ENCODE measurements at places on chromosomes 1 and 21. TPM values are rescaled to one million over a fixed set of nuclear protein-coding genes. Genes with fewer than 3 reads are reported as not detected.

DNA sequence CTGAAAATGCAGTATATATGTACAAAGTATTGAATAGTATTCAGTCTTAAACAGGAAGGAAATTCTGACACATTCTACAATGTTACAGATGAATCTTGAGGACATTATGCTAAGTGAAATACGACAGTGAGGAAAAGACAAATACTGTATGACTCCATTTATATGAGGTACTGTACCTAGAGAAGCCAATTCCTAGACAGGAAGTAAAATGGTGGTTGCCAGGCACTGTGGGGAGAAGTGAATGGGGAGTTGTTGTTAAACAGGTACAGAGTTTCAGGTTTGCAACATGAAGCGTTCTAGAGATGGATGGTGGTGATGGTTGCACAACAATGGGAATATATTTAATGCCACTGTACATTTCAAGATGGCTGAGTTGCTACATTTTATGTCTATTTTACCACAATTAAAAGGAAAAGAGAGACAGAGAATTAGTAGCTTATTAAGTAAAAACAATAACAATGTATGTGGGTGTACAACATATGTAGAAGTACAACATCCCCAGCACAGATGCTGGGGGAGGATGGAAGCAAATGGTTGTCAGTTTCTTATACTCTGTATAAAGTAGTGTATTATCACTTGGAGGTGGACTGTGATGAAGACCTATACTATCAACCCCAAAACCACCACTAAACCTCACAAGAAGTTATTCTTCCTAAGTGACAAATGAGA lies 3.9 kb upstream of the RAB4A start:
- DNase-seq: no peak

The PHC2 gene
- total RNA-seq: 155 TPM

The CHI3L1 gene
- not detected for total RNA-seq

GRCh38 chr21:27371975-27372331 lies 405.1 kb upstream of the ADAMTS5 start:
- no peak for DNase-seq

The FCRL1 gene
- not detected for total RNA-seq

The CD84 gene
- not detected for total RNA-seq

The FOXD2 gene
- 19.4 TPM for total RNA-seq

DNA sequence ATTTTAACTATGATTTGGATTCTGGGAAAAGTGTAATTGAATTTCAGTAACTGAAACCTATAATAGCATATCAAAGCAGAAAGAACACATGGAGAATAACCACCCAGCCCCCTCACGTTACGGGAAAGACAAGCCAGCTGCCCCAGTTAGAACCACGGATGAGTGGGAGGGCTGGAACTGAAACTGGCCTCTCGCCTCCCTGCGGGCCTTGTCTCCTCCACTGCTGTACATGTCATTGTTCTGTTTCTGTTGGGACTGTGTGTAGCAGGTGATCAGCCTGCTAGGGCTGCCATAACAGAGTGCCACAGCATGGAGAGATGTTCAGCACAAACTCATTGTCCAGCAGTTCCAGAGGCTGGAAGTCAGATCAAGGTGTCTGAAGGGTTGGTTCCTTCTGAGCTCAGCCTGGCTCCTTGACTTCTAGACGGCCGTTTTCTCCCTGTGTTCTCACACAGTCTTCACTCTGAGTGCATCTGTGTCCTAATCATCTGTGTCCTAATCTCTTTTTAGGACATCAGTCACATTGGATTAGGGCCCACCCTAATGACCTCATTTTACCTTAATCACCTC lies 52.4 kb downstream of the MAP3K21 start:
- no peak for DNase-seq

The TTC24 gene
- not detected for total RNA-seq

The PTCH2 gene
- total RNA-seq: 2.0 TPM

DNA sequence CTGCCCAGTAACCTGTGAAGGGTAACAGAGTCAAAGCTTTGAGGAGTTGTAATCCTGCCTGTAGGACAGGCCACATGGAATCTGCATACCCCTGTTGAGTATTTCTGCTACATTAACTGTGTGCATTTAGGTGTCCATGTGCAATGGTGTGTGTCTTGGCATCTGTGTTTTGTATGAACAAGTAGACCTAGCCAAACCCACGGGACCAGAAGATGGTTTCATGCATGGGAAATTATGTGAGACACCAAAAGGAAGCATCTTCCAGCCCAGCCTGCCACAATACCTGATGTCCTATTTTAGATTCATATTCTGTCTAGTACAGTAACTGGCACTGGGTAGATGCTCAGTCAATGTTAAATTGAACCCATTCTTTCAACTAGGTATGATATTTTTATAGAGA lies 70.8 kb upstream of the KCND3 start:
- no peak for DNase-seq

DNA sequence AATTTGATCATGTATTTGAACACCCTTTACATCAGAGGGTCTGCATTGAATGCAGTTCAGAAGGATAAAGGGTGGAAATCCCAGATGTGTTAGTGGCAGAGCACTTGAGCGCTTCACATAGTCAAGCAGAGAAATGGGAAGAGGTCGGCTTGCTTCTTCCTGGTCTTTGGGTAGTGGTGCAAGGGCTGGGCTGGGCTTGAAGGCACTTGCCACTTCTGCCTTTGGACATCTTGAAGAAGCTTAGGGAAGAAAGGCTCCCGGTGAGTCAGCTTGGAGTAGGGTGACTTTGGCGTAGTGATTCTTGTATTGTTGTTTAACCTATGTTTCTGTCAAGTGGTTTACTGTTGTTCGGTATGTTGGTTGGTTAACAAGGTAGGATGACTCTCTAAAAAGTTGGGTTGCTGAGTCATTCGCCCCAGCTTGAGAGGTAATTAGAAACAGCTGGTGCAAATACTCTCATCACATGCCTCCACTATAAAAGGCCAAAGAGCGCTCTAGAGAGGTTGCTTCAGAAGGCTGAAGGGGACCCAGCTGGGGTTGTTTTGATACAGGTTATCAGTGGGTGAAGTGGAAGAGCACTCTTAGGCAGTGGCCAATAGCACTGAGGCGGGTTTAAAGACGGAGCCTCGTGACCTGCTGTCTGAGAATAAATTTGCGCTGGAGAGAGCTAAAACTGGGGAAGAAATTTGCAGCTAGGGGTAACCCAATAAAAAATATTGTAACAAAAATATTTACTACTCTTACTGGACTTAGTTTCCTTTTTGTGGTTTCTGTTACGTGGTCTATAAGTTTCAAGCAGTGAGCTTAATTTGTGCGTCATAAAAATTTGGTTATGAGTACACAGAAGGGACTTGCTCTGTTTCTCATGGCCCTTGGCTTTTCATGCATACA lies 1.4 kb downstream of the BACH1 start:
- no peak for DNase-seq

DNA sequence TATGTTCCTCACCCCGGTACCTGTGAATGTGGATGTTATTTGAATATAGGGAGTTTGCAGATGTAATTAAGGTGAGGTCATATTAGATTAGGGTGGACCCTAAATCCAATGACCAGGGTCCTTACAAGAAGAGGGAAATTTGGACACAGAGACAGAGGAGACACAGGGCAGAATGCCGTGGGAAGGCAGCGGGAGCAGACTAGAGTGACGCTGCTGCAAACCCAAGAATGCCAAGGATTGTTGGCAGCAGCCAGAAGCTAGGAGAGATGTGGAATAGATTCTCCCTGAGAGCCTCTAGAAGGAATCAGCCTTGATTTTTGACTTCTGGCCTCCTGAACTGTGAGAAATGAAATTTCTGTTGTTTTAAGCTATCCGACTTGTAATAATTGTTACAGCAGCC lies 53.6 kb downstream of the SPATA46 start:
- no peak for DNase-seq

DNA sequence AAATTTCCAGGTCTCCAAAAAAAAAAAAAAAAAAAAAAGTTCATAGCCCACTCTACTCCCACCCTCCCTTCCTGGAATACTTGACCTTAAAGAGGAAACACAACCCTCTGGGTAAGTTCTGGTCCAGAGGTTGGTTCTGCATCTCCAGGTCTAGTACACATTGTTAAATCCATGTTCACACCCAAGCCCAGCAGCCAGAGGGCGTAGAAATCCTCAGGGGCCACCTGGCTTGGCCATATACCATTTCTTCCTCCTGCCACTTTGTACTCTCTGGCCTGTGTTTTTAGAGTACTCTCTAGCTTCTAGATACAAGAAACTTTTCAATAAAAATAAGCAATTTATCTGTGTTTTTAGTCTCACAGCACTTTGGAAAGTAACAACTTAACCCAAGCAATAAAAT lies 89.3 kb downstream of the PHTF1 start:
- no peak for DNase-seq

DNA sequence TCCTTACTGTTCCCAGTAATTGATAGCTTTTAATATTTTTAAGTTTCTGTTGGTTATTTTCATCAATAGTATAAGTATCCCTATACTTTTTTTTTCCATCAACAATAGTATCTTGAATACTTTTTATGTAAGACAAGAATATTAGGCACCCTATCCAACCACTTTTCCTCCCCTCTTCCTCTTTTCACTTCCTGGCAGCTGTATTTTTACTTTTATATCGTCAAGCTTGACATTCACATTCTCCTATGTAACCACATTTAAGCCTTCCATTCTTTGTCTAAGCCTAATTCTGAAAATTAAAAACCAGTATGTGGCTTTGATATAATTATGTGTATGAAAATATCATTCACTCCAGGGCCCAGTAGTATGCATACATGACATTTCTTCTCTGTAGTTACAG lies 9.3 kb downstream of the TMEM39B start:
- DNase-seq: no peak

DNA sequence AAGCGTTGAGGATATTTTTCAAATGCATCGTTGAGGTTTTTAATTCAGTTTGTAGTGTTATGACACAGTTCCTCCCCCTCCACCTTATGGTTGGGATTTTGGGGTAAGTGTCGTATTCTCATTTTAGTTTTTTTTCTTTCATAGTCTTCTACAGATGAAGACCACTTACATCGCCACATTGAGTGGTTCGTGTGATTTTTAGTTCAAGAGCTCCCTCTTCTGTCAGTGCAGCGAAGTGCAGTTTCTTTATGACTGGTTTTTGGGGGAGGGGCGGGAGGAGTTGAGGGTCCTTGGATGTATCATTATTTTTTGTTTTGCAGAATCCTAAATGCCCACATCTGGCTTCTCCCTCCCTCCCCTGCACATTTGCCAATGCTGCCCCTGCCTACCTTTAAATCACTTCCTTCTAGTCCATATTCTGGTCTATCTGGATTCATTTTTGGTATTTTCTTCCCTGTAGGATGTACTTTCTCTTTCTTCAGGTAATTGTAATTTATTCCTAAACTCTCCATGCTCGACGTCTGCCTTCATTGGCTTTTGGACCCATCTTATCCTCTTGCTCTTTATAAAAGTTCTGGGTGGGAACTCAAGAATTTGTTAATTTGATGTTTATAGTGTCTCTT lies 433.1 kb downstream of the CAMTA1 start:
- DNase-seq: peak; percentile 42

- no peak for DNase-seq
These were observed 118.8 kb downstream of the RWDD3 start for GRCh38 chr1:95352767-95353166.

- DNase-seq: no peak
These were observed 18.0 kb downstream of the ATP1B1 start for GRCh38 chr1:169124459-169124858.

Measured in neural crest cell (in vitro differentiated cells).